Heart right ventricle (tissue), 16 donors: ENCODE measurements at places on chromosomes 7 and 10. TPM values are rescaled to one million over a fixed set of nuclear protein-coding genes. Genes with fewer than 3 reads are reported as not detected.

Gene OR6B1
- not detected for total RNA-seq

Gene TMEM130
- total RNA-seq = not detected

GRCh38 chr7:117993377-117994003 is 120.2 kb upstream of the CTTNBP2 start:
- no peak for DNase-seq

DNA sequence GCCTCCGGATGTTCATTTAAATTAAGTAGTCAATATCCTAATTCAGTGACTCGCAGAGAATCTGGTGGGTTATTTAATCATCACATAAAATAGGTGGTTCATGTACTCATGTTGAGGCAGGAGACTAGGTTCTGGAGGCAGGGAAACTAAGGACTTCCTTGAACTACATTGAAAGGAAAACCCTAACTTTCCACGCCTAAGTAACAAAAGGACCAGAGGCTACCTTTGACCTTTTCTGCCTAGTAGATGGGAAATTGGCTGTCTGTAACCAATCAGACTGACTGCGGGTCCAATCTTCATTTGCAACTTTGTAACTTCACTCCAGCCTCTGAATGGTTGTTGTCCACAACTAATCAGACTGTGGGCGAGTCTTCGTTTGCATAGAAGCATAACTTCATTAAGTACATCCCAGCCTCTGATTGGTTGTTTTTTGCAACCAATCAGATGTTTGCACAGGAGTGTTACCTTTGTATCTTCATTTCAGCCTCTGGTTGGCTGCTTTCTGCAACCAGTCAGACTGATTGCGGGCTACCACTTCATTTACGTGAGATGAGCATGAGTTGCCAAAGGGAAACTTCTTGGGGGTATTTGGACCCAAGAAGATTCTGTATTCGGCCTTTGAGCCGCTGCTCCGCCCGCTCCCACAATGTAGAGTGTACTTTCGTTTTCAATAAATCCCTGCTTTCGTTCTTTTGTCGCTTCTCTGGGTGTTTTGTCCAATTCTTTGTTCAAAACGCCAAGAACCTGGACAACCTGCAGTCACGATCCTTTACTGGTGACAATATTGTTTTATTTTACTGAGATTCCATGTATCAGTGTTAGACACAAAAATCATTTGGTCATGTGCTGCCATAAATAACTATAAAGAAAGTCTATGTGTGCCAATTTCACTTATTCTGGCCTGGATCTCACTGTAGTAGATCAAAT is 1.7 kb upstream of the ST7 start:
- no peak for DNase-seq

GRCh38 chr7:126001349-126001748 is 1071.7 kb upstream of the POT1 start:
- DNase-seq = no peak

DNA sequence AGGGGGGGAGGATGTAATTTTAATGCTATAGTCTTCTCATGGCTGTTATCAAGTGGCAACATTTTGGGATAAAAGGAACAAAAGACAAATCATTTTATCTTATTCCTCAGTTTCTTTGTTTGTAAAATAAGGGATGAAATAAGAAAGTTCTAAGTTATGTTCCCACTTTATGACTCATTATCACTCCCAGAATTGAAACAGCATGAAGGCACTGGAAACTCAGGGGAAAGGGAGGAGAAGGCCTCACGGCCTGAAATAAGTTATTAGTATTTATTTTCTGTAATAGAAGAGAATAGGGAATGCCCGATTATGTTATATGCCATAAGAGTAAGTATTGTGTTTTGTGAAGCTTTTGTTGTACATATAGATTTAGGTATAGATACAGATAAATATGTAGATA is 85.0 kb upstream of the NAMPT start:
- DNase-seq = no peak

Gene ASAH2
- 3.9 TPM for total RNA-seq

- DNase-seq = no peak
Measured at GRCh38 chr10:49324711-49325110, 25.7 kb downstream of the C10orf71 start.

DNA sequence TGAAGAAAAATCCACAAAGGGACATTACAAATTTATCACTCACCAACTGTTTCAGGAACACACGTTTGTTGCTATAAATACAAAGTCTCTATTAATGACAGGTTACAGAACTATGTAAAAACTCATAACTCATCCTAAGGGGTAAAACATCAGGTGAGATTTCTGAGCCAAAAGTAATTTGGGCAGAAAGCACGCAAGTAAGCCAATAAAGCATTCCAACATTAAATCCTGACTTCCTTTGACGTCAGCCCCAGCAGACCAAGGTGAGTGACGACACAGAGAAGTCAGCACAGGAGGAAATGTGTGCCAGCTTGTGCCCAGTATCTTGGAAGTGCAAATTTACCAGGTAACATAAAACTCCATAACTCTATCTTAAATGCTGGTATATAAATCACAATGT is 45.7 kb downstream of the IMMP2L start:
- no peak for DNase-seq

Gene MCM10
- total RNA-seq = 0.58 TPM

Gene SPAM1
- not detected for total RNA-seq

DNA sequence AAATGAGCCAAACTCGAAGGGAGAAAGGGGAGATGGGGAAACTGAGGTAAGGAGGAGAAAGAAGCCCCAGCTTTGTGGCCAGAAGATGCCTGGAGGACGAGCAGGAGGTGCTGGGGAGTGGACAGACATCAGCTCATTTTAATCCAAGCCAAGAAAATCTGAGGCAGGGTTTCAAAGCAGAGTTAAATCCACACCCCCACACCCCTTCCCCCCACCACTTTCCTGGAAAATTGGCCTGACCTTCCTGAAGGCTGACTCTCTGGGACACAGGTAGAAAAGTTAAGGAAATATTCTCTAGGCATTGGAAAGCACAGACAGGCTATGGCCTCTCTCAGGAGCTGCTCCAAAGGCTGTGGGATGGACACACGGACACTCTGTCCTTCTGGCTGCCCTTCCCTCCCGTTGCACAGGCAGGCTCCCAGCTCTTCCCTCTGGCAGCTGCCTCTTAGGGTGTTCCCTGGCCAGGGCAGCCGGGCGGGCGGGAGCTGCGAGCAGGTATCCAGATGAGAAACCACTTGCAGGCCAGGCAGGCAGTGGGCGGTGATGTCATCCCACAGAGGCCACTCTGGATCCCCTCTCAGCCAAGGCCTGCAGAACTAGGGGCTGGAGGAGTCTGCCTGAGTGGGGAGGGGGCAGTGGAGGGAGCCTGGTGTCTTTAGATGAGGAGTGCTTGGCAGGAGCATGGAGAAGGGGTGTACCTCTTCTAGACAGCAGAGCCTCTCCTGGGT is 171.8 kb downstream of the NEURL1 start:
- peak; percentile 65 for DNase-seq

Gene ACSM6
- total RNA-seq = not detected

DNA sequence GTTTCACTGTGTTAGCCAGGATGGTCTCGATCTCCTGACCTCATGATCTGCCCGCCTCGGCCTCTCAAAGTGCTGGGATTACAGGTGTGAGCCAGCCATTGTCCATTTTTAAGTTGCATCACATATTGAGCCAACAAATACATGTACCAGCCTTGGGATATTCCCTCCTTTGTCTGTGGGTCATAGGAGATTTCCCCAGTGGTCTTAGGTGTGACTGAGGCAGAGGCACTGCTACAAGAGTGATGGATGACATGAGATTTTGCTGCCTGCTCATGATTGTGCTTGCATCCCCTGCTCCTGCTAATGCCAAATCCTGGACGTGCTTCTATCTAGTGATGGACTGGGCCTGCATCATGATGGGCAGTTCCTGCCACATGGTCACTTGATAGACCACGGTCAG is 10.7 kb upstream of the GIMAP6 start:
- no peak for DNase-seq

GRCh38 chr10:1217237-1217587 is 161.0 kb downstream of the WDR37 start:
- DNase-seq = no peak

- DNase-seq = no peak
Measured at GRCh38 chr10:12549297-12549696, 199.9 kb downstream of the CAMK1D start.

- no peak for DNase-seq
Measured at GRCh38 chr7:69091521-69091920, 506.8 kb upstream of the AUTS2 start.

Gene STAG3
- not detected for total RNA-seq

Gene BLNK
- total RNA-seq = 0.65 TPM

DNA sequence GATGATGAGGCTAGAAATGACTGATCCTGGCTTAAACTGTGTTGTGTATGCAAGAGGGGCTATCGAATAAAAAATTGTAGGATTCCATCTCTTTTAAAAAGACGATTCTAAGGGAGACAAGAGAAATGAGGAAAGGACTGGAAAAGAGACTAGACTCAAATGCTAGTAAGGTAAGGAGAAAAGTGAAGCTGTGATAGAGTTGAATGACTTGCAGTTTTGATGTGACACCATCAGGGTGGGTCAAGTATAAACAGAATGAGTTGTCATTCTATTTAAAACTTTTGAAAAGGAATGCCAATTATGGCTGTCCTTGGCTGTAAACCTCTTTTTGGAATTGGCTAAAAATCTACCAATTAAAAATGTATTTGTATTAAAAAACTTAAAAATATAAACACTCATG is 184.5 kb upstream of the PHF14 start:
- DNase-seq = no peak

DNA sequence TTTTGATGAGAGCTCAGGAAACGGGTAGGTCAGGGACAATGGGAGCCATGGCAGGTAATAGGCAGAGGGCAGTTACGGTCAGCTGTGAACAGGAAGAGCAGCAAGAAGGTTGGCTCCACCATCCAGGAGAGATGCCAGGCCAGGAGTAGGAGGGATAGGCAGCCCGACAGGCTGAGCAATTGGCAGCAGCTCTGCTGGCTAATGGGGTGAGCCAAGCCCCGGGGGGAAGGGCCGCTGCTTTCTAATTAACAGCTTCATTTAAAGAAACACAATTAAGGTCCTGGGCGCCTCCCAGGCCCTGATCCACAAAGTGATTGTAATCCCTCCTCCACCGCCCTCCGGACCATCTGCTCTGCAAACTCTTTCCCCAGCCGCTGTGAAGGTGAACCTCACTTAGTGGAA is 23.7 kb downstream of the SH2B2 start:
- DNase-seq = no peak

DNA sequence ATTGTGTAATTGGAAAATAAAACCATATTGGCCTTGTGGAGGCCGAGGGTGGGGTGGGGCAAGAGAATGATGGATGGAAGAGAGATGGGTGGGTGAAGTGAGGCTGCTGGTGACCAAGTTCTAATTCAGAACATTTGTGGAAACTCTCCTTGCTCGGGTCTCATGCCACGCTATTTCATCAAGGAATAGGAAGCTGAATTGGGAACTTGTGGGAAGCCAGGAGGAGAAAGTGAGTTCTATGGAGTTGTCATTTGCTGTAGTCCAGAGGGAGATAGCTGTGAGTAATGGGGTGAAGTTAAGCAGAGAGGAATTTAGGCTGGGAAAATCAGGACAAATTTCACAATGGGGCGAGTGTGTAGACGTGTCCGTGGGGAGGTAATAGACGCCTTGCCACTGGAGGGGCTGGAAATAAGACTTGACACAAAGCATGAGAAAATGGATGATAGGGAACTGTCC is 339.2 kb downstream of the LRMDA start:
- no peak for DNase-seq

Gene LSM5
- total RNA-seq = 40.4 TPM

Gene HABP2
- total RNA-seq = not detected
